ENCODE measurements at places on chromosomes 2 and 18.
A peak's percentile ranks its signal among the peaks of the same experiment; 100 is the strongest.

DNA sequence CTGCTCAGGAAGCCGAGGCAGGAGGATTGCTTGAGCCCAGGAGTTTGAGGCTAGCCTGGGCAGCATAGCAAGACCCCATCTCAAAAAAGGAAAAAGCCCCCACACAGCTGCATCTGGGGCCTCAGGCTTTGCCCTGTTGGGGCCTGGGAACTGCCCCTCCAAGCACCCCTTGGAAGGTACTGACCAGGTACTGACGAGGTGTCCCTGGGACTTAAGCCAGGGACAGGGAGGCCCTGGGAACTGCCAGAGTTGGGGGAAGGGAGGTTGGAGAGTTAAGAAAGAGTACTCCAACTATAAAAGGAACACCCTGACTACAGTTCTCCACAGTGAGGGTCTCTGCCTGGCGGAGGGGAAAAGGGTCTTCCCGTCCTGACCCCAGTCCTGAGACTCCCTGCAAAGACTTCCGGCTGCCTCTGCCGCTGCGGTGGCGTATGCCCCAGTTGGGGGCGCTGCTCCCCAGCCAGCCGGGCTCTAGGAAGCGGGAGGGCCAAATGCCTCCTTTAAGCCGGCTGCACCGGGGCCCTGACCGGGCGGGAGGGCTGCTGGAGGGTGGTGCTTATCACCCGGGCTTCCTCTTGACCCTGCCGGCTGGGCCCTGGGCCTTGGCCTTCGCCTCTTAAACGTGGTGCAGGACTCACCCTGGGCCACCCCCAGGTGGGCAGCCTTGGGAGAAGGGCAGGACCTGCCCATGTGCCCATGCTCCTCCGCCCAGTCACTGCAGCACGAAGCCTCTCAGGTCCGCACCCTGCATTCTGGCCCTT, 12.8 kb downstream of the SLC30A3 start:
- DNase-seq, result peak; percentile 86

GRCh38 chr2:6538607-6539006, 327.1 kb downstream of the CMPK2 start:
- DNase-seq, result no peak

GRCh38 chr2:86054535-86055082, 51.1 kb downstream of the POLR1A start:
- no peak for DNase-seq

GRCh38 chr2:200966770-200967169, 3.3 kb upstream of the ORC2 start:
- DNase-seq, result peak; percentile 33
